ENCODE measurements at places on chromosomes 2 and 18.

DNA sequence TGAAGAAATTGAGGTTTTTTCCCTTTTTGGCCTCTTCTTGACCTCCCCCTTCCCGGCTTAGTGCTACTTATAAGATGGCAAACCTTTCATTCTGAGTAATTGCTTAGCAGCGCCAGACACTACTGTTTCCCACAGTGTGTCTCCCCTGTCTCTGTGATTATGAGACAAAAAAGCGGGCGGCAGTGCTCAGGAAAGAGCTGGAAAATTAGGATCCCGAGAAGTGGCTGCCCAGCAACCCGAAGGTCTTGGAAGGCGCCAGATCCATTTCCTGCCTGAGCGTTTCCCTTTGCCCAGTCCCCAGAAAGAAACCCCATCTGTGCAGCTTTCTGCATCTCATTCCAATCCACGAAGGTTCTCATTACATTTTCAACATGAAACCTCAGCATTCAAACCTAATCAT, 191.9 kb upstream of the APCDD1 start:
- DNase-seq: no peak

DNA sequence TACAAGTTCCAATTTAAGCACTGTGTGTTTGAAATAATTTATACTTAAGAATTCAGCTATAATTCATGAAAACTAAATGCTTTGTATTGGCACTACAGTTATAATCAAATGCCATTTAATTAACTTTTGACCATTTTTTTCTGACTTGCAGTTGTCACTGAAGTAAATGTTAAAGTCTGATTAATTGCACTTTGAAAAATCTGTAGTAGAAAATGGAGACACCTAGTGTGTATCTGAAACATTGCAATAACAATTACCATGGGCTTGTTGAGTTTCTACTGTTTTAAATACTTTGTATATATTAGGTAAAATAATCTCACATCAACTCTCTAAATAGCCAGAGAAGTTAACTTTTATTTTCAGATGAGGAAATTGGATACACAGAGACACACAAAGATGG, 458.6 kb upstream of the FSIP2 start:
- no peak for DNase-seq

DNA sequence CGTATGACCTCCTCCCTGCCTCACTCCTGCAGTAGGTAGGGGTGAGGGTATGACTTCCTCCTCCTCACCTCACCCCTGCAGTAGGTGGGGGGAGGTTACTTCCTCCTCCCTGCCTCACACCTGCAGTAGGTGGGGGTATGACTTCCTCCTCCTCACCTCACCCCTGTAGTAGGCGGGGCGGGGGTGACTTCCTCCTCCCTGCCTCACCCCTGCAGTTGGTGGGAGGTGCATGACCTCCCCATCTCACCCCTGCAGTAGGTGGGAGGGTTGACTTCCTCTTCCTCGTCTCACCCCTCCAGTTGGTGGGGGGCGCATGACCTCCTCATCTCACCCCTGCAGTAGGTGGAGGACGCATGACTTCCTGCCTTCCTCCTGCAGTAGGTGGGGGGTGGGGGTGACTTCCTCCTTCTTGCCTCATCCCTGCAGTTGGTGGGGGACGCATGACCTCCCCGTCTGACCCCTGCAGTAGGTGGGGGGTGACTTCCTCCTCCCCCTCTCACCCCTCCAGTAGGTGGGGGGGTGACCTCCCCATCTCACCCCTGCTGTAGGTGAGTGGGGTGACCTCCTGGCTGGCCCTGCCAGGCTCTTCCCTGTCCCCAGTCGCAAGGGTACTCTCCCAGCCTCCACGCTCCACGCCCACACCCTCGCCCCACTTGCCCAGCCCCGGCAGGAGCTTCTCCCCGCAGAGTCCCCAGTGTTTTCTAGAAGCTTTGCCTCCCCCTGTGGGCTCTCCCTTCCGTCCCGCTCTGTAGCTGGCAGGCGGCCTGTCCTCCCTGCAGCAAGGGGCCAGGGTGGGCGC, 39.3 kb downstream of the TSHZ1 start:
- no peak for DNase-seq

DNA sequence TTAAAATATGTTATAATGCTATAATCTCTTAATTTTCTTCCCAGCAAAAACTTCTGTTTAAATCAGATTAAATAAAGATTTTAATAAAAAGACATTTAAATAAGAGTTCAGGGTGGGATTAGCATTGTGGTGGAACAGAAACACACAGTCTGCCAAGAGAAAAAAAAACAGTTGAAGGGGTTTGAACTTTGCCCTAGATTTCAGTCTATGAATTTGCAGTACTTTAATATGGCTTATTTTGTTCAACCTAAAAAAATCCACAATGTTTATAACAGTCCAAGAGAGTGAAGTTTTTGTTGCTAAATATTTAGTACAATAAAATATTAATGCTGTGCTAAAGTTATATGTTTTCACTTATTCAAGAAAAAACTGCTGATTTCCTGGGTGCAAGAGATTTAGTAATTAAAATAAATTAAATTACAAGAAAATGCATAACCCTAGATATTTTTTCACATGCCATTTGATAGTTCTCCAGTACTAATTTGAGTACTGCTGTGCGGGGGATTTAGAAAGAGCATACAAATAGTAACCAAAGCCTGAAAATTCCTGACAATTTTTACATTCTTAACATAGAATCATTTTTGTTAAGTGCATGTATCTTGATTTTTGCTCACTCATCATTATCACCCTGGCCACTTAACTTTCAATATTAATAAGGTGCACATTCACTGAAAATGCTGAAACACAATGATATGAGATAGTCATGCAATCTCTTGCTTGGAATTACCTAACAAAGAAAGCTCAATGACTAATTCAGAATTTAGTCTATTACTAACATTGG, 52.6 kb downstream of the SLC40A1 start:
- DNase-seq: no peak

DNA sequence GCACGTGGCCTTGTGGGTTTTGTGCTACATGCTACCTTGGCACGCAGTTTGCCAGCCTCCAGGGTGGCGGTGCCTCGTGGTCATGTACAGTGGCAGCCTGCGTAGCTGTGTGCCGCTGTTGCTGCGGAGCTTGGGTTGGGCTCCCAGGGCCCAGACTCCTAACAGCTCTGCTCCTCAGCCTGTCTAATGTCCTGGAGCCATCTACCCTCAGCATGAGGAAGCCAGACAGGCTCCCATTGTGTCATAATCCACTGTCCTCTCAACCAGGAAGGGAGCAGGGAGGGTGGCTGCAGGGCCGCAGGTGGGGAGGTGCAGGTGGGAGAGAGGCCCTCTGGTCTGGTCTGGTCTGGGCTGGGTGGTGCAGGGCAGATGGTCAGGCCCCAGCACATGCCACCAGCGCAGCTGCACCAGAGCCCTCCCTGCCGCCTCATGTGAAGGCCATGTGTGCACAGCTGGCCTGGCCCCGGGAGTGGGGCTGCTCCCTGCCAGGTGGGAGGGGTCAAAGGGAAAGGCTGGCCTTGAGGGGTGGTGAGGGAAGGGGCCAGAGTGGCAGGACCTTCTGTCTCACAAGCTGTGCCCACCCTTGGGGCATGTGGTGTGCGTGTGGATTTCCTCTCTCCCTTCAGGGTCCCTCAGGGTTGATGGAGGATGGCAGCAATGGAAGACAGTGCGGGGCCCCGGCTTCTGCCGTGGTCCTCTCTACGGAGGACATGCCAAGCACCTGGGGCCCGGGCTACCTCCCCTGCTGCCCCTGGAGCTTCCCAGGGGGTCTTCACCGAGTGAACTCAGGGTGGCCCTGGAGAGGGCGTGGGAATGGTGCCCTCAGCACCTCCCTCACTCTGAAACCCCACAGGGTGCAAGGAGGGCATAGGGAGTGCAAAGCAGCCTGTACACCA, 4.8 kb downstream of the ATOH8 start:
- DNase-seq: peak; percentile 23

GRCh38 chr2:150351922-150352321, 135.5 kb downstream of the RND3 start:
- DNase-seq: no peak

- no peak for DNase-seq
Measured at GRCh38 chr2:199119796-199120195, 337.9 kb downstream of the SATB2 start.

GRCh38 chr2:186713691-186714090, 19.8 kb downstream of the FAM171B start:
- DNase-seq: no peak

- DNase-seq: no peak
Measured at GRCh38 chr18:73979742-73980141, 167.9 kb downstream of the FBXO15 start.

- no peak for DNase-seq
Measured at GRCh38 chr18:31248783-31249521, 69.0 kb upstream of the DSG1 start.

DNA sequence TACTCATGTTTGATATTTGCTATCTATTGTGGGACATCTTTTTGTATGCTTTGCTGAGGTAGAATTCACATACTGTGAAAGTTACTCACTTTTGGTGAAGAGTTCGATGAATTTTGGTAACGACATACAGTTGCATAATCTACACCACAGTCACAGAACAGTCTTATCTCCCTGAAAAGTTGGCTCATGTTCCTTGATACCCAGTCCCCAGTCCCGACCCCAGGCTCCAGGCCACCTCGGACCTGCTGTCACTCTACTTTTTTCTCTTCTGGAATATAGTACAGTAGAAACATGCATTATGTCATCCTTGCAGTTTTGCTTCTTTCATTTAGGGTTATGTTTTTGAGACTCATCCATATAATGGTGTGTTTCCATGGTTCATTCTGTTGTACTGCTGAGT, 191.7 kb downstream of the FAM210A start:
- no peak for DNase-seq

DNA sequence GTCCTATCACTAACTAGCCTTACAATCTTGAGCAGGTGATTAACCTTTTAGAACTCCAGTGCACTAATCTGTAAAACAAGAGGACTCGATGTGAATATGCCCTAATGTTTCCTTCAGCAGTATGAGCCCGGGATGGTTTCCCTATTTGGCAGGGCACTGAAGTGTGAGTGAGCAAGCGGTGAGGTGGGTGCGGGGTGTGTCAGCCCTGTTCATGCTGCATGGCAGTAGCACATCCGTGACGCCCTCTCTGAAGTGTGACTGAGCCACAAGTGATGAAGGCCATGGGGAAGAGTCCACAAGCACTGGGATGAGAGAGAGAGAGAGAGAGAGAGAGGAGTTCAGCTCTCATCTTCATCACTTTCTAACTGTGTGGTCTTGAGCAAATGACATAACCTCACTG, 168.7 kb downstream of the SETBP1 start:
- DNase-seq: no peak

- no peak for DNase-seq
Measured at GRCh38 chr2:239168575-239168974, 232.2 kb downstream of the HDAC4 start.

GRCh38 chr2:232927032-232927792, 57.1 kb downstream of the SNORC start:
- DNase-seq: no peak

- peak; percentile 85 for DNase-seq
Measured at GRCh38 chr18:31684279-31685096, at the start of gene B4GALT6. Gene B4GALT6, minus strand, starts transcription at chr18:31684581. Its CDS starts 155 bp downstream, at chr18:31684426.

DNA sequence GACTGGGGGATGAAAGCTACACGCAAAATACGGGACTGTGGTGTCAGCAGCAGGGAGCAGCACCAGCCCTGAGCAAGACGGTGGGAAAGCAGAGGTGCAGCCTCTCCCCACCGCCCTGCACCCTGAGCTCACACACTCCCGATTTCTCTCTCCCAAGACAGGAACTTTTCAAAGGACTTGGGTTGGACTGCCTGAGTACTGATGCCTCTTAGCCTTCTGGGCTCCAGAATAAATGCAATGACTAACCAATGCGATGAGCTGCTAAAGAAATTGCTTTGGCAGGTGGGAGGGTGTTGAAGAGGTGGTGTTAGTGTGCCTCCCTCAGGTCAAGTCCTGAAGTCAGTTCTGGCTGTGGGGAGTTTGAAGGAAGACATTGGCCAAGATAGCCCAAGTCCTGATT, 9.6 kb downstream of the TRIM54 start:
- no peak for DNase-seq

- no peak for DNase-seq
Measured at GRCh38 chr2:52335727-52336126, 1303.8 kb upstream of the NRXN1 start.

- no peak for DNase-seq
Measured at GRCh38 chr18:67670024-67670543, 153.6 kb upstream of the DSEL start.

- DNase-seq: no peak
Measured at GRCh38 chr18:43649649-43650357, 372.5 kb upstream of the SYT4 start.

- DNase-seq: no peak
Measured at GRCh38 chr2:78811955-78812610, 213.4 kb upstream of the REG3G start.

- no peak for DNase-seq
Measured at GRCh38 chr2:108129636-108130035, 110.1 kb upstream of the SULT1C3 start.

DNA sequence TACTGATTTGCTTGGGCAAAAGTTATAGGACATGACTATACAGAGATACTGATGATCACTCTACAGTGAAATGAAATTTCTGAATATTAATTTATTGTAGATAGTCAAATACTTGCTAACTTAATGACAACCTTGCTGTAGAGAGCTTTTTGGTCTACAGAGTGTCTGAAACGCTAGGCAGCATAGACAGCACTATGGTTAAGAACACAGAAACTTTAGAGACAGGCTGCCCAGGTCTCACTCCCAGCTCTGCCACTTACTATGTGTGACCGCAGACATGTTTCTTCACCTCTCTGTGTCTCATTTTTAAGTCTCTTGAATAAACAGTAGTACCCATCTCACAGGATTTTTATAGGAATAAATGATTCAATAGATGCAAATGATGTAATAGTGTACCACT, 247.0 kb downstream of the TCF4 start:
- no peak for DNase-seq

DNA sequence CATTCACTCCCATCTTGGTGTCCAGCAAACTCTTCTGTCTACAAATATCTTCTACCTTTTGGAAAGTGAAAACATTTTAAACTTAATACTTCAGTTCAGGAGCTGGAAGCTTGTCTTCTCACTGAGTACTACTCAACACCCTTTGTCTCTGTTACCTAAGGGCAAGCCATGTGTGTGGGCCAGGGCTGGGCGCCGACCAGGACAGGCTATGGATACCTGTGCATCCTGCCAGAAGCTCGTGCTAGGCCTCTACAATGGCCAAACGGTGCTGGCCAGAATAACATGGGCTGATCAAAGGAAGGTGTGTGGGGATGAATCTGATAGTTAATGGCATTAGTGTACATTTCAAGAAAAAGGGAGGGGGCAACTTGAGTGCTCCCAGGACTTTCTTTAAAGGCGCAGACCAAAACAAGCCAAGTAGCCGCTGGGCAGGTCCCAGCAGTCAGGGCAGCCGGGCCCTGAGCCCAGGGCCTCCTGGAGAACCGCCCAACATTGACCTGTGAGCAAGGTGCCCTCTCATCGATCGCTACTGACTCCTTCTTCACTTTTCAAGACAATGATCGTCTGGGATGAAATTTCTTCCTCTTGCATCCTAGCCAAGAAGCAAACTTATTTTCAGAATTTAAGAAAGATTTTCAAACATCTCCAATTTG, 29.0 kb upstream of the ID2 start:
- no peak for DNase-seq
